Metanephros (tissue), 2 donors: ENCODE measurements at places on chromosomes 7 and 10. TPM values are rescaled to one million over a fixed set of nuclear protein-coding genes. Genes with fewer than 3 reads are reported as not detected.

The FOXK1 gene
- 39.4 TPM for total RNA-seq

The HECW1 gene
- 9.2 TPM for total RNA-seq

The HEPACAM2 gene
- total RNA-seq: 2.7 TPM

The TAS2R5 gene
- 5.3 TPM for total RNA-seq

The STEAP2 gene
- 11.2 TPM for total RNA-seq

The PAPOLB gene
- 0.18 TPM for total RNA-seq

The CYP2E1 gene
- total RNA-seq: 1.4 TPM

The CDC14C gene
- total RNA-seq: not detected

The H2BK1 gene
- not detected for total RNA-seq

The CYP3A7 gene
- 0.35 TPM for total RNA-seq

The HOXA11 gene
- total RNA-seq: 25.5 TPM

The DDC gene
- total RNA-seq: 32.0 TPM

The NUTM2B gene
- total RNA-seq: 0.23 TPM

The LRRTM3 gene
- 1.1 TPM for total RNA-seq
